MM.1S (cell line): ENCODE measurements at places on chromosomes 7 and 10.

DNA sequence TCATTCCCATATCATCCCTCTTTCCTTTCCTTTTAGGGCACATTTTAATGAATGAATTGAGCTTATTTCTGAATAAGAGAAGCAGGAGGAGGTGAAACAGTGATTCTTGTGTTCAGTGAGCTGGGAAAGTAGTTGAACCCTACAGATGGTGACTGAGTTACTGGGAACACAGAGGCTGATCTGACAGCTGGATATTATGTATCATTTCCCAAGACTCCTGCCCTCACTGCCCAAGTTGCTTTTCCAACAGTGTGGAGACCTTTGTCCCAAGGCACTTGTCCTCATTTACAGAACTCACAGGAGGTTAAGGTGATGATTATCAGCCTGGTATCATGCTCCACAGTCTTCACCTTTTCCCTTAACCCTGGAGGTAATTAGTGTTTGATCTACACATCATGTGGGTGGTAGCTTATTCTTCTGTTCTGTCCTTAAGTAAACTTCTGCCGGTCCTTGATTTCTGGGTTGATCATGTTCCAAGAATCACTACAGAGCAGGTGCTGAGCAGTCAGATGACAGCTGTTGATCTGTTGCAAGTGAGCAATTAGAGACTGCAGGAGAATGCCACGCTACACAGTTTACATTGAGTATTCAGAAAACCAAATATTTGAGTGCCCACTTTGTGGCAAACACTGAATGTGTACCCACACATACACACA lies 2.6 kb downstream of the PRLHR start:
- DNase-seq: no peak

GRCh38 chr7:101021703-101022102 lies 1.8 kb downstream of the MUC17 start:
- DNase-seq: no peak

DNA sequence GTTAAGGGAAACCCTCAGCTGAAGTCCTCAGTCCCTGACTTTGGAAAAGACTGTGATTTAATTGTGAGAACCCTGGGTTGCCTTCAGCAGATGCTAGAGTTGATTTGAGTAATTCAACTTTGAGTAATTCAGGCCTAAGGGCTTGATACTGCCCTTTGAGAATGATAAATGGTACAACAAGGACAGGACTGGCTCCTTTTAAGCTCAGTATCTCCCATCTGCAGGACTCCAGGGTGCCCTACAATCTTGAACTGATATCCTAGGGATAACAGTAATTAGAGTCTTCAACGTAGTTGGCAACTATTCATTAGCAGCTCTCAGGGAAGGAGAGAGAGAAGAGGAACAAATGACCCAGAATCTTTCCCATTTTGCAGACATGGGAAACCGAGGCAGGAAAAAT lies 186.4 kb downstream of the GATA3 start:
- DNase-seq: no peak

DNA sequence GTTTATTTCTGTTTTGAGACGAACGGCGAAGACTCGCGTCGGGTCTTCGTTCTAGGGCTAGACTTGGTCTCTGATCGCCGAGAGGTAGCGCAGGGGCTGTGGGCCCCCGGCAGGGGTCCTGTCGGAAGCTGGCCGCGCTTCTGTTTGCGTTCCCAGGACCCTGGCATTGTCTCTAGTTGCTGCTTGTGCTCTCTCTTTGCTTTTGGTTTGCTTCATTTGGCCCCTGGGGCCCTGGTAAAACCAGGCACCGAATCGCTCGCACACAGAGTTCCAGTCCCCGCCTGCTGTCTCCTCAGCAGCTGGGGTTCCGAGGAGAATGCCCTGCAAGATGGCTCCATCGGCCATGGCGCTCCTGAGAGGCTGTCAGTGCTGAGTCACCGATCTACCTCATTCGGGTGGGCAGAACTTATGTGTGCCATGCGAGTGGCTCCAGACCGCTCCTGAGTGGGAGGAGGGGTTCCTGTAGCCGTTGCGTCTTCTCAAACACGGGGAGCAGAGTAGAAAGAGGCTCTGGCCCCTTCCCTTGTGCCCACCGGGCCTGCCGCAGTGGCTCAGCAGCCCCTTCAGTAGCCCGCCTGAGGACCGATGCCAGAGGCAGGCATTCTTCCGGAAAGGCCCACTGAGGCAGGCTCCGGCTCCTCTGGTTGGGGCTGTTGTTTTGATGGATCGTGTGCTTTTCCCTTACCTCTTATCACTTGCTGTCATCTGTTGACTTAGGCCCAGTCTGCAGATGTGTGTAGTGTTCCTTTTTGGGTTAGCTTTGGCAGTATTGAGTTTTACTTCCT lies 826 bp downstream of the CHPF2 start:
- DNase-seq: peak; percentile 58

DNA sequence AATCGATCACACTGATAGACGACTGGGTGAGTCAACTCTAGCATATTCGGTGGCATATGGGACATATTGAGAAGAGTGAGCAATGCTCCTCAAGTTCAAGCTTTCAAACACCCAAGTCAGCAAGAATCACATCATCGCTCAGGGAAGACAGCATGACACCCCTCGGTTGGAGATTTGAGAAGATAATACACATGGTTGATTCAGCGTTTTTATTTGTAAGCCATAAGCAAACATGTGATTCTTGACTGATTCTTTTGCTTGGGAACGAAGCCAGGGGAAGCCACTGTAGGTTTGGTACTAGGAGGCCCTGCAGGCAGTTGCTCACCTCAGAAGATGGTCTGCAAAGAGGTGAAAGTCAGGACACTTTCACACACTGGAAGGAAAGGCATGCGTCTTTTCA lies 12.6 kb downstream of the UCMA start:
- DNase-seq: no peak

- no peak for DNase-seq
Measured at GRCh38 chr7:144122876-144123275, at the start of gene OR2A14. TSS of gene OR2A14 (plus strand) at chr7:144123176. CDS start at chr7:144129113, 5,937 bp downstream.

DNA sequence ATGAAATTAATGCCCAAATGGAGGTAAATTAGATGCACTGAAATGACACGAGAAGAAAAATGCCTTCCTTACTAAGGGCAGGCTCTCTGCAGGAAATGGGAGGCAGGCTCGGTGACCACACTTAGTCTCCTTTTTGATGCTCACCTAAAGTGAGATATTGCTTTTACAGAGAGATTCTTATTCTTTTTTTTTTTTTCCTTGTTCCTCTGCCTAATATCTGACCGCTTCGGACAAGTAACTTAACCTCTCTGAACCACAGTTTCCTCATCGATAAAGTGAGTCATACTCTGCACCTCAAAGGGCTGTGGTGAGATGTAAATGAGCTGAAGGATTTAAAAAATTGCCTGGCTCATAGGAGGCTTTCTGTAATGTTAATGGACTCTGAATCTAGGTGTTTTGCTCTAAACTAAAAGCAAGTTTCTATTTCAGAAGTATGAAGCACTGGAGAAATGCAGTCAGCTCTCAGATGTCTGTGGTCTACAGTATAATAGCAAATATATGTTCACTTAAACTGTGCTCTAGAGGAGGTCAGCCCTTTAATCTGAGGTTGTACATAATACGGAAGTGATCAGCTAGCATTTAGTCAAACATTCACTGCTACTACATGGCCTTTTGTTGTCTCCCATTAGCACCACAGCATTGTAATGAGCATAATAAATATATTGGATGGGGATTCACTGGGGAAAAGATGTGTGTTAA lies 23.2 kb downstream of the NKX2-3 start:
- DNase-seq: peak; percentile 66
